ENCODE measurements at places on chromosomes 6 and 20.

DNA sequence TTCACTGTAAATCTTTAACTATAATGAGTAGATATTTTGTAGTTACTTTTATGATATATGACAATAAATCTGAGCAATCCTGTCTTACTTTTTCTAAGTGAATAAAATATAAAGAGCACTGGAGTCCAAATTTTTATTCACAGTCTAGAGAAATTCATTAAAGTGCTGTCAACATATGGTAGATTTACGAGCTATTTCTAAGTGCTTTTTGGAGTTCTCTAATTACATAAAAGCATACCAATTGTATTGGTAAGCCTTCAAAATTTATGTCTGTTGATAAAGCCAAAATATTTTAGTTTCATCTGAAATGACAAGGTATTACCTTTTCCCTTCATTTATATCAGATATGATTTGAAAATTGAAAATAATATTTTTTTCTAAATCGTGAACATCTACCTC, 75.4 kb downstream of the MAN1A1 start:
- no peak for DNase-seq

- no peak for DNase-seq
Observed at GRCh38 chr6:111211411-111212030, 124.2 kb downstream of the SLC16A10 start.

- DNase-seq: no peak
Observed at GRCh38 chr6:90319044-90319443, 22.4 kb upstream of the BACH2 start.

DNA sequence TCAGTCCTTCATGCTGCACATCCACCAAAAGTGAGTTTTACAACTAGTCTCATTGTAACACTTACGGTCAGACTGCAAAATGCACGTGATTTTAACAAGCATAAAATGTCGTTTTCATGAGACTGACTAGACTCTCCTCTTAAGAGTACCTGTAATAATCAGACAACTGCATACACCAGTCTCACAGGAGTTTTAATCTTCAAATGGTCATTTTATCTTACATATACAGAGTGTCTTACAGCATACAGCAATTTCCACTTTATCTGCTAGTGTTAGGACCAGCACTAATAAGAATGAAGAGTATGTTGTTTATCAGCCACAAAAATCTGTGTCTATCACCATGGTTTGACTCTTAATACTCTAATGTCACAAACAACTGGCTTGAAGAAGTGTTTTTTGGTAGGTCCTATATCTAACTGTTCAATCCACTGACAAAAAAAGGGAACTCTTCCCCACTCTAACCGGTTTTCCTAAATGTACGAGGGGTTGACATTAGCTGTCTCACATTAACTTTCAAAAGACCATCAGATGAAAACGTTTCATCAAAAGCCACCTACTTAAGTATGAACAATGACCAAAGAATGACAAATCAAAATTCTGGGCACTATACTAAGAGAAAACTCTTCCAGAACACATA, 1.5 kb upstream of the ASF1A start:
- no peak for DNase-seq

DNA sequence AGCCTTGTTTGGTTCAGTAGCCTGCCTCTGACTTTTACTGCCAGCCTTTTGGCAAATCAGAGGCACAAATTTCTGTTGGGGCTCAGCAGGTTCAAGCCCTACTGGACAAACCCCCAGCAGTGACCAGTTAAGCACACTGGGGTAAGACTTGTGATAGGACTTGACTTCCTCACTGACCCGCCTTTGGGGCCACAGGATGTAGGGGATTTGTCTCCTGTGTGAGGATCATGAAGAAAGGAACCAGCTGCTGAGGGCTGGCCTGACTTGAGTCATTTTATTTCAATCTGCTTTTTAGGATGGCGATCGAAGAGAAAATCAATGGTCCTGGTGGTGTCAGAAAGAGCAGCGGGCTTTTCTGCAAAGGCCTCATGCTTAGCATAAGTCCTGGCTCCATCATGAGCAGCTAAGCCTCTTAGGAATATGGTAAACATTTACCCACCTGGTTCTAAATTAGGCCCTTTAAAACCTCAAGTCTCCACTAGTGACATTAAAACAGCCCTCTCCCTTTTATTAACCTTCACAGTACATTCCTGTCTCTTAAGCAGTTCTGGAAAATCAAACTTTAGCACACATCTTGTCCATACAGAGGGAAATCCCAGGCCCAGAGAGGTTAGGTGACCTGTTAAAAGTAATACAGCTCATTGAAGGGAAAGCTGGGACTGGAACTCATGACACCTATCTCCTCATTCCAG, 16.6 kb downstream of the CHMP4B start:
- DNase-seq: no peak

DNA sequence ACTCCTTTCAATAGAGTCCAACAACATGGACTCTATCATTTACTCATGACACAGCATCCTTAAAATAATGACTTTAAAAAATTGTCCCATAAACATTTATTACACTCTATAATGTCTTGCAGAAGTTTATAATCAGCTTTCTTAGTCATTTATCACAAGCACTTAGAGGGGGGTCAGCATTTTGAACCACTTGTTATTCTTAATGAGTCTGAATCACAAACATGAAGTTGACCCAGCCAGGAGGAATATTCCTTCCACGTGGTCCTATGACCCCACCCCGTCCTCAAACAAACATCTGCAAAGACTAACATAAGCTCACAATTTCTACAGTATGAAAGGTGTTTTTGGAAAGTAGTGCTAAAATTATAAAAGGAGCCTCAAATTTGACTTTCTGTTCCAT, 91.1 kb downstream of the MTFR2 start:
- DNase-seq: no peak

GRCh38 chr6:99165838-99166237, 183.6 kb downstream of the FAXC start:
- DNase-seq: no peak

- DNase-seq: no peak
Observed at GRCh38 chr6:116192786-116193185, 61.1 kb downstream of the TSPYL4 start.

- DNase-seq: no peak
Observed at GRCh38 chr6:148166339-148166968, 176.2 kb upstream of the SASH1 start.

DNA sequence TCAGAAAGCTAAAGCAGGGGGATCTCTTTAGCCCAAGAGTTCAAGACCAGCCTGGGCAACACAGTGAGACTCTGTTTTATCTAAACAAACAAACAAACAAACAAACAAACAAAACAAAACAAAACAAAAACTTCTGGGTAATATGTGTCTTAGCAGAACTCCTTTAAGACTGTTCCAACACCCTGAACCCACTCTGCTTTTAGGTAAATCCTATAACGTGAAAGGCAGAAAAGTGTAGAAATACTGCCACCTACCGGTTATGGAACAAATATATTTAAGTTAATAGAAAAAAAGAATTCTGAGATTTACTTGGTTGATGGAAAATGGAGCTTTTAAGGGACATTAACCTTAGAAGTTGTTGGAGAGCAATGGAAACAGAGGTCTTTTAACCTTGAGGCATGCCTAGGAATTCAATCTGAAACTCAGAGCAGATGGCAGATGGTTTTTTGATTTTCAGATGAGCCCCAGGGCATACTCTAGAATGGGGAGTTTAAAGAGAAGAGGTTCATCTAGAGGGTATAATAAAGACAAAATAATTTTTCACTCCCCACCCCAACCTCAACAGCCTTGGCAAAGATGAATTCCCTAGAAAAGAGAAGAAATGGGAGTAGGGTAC, 38.5 kb downstream of the SOD2 start:
- no peak for DNase-seq

DNA sequence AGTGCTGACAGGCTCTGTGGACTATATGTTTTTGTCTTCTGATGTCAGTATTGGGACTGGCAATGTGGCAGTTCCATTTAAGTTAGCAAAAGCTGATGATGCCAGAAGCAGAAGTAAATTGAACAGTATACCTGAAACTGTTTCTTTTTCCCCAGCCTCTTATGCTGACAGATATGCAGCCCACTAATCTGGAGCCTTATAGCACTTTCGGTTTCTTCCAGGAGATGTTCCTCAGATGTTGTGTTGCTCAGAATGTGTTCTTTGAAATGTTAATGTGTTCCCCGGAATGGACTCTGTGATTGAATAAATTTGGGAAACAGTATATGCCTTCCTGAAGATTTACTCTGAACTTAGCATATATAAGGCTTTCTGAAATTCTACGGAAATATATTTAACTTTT, 80.7 kb upstream of the MRAP2 start:
- no peak for DNase-seq

DNA sequence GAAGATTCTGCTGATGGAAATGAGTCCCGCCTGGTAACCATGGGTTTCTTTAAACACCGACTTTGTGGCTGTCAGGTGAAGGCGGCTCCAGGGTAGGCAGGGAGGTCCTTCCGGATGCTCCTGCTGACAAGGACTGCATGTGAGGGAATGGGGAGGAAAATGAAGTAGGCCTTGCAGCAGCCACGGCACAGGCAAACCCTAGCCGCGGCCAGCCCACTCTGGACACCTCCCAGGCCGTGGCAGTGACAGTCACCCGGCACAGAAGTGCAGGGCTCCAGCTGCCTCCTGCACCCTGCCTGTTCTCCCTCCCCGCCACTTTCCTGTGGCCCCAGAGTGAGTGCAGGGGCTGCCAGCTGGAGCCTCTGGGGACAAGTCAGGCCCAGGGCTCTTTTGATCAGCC, 21.0 kb downstream of the BPIFB1 start:
- DNase-seq: no peak

DNA sequence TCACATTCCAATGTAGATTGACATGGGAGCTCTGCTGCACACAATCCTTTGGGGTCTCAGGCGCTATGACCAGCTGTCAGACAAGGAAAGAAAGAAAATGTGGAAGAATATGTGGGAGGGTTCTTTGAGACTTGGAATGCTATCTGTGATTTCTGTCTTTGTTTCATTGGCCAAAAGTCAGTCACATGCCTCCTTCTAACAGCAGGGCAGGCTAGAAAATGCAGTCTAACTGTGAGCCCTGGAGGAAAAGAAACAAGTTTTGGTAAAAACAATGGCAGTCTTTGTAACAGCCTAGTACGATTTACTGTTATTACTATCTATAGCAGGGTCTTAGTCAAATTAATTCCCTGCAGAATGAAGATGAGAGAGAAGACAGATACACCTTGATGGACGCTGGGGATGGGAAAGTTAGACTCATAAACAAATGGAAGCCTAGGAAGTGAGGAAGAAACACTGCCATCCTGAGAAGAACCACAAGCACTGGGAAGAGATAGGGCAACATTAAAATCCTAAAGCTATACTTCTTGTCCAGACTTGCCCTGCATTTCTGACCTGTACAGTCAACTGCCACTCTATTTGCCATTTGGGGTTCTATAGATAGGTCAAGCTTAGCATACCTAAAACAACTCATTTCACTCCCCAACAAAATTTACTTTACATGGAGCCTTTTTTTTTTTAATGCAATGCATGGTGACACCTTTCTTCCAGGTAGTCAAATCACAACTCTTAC, 833.0 kb downstream of the KIF16B start:
- no peak for DNase-seq

DNA sequence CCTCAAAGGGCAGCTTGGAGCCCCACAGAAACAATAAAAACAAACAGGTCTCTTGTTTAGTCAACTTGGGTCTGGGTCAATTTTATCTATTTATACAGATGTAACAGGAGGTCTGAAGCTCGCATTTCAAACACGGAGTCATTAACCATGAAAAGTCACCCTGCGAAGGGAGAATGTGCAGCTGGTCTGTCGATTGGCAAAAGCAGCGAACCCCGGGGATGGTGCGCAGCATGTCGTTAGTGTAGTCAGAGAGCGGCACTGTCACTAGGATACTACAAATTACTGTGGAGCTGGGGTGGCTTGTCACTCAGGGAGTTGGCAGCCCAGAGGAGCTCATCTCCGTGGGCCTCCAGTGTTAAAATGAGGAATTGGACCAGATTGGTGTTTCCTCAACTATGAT, 190.4 kb upstream of the ARG1 start:
- DNase-seq: peak; percentile 46

- no peak for DNase-seq
Observed at GRCh38 chr6:124478906-124479305, 483.3 kb upstream of the RNF217 start.

DNA sequence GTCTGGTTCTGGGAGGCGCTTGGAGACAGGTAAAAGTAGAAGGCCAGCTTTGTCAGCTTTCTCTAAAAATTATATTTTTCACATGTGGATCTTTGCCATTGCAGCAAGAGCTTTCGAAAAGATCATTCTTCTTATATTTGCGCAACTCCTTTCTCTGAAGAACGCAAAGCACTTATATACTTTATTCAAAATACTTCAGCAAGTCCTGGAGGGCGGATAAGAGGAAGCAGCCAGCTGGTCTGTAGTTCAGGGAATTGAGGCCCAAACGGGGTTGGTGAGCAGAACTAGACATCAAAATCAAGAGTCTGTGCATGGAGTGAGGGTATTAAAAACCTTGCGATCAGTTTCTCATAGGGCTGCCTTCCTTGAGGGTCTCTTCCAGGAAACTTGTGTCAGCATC, 182.3 kb downstream of the DTNBP1 start:
- DNase-seq: no peak

GRCh38 chr20:39524371-39524911, 562.3 kb downstream of the DHX35 start:
- DNase-seq: peak; percentile 35

DNA sequence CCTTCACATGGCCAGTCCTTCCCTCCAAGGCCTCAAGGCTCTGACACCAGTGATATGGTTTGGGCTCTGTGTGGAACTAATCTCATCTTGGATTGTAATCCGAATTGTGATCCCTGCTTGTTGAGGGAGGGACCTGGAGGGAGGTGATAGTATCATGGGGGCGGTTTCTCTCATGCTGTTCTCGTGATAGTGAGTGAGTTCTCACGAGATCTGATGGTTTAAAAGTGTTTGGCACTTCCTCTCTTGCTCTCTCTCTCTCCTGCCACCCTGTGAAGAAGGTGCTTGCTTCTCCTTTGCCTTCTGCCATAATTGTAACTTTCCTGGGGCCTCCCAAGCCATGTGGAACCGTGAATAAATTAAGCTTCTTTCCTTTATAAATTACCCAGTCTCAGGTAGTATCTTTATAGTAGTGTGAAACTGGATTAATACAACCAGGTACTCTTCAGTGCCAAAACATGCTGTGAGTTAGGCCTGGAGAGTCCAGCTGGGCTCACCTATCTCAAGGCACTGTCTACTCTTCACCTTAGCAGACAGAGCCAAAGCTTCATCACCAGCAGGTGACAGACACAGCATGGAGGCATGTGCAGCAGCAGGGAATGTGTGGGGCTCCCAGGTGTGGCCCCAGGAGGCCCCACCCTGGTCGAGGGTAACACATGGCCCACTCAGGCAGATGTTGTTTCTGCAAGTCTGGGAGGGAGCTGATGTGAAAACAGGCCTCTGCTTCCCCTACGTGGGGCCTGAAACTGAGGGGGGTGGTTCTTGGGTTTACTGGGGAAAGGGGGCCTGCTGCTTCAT, 97.5 kb upstream of the CDYL start:
- DNase-seq: no peak

DNA sequence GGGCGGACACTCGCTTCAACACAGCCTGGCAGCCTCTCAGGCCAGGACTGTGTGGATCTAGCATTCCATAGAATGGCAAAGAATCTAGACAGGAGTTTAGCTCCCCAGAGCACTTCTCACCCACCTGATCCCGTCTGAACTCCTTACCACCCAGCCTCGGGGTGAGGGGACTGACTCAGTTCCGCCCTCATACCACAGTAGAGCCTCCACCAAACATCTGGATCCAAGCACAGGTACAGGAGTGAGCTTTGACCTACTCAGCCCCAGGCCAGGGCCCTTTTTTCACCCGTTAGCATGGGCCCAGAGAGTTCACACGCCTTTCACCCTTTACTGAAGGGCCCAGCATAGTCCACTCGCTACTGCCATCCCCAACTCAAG, 715 bp downstream of the PSMF1 start:
- DNase-seq: no peak

GRCh38 chr6:137944793-137945498, 77.9 kb downstream of the TNFAIP3 start:
- DNase-seq: no peak

All from right hindlimb (tissue), 1 donor.